Stimulated activated CD4-positive, alpha-beta T cell treated with anti-CD3 and anti-CD28 coated beads, Interleukin-12 subunit alpha, Interleukin-12 subunit beta, amount 100 ng/mL, for 4 hours (primary cell): ENCODE measurements at places on chromosomes 12 and 14.

- DNase-seq, result no peak
Observed at GRCh38 chr14:60757567-60758002, 23.0 kb downstream of the MNAT1 start.

- no peak for DNase-seq
Observed at GRCh38 chr12:32988982-32989381, 92.4 kb upstream of the PKP2 start.

- DNase-seq, result no peak
Observed at GRCh38 chr12:111431772-111432171, 26.0 kb downstream of the SH2B3 start.

DNA sequence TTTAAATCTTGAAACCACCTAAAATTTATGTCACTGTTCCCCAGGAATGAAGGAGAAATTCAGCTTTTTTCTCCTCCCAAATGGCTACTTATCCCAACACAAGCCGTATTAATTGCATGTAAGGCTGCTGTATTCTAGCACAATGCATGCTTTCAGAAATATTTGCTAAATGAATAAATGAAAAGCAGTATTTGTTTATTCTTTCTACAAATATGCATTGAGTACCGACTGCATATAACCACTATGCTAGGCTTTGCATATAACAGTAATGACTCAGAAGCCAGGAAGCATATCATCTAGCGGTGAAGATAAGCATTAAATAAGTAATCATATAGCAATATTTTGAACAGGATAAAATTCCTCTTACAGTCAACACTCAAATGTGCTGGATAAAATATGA is 5.7 kb upstream of the LRR1 start:
- DNase-seq, result no peak

DNA sequence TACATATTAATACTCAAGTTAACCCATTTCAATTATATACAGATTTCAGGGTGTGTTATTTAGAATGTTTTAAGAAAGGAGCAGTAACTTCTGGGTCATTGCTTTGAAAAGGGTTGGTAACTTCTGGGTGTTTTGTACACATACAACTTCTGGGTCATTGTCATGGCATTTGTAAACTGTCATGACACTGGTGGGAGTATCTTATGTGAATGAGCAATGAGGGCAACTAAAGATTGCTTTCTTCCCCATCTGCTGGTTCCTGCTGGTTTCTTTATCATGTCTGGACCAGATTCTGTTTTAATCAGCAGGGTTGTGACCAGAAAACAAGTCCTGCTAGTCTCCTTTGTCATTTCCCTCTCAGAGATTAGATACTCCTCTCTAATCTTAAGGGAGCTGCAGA is 713.3 kb downstream of the LRFN5 start:
- no peak for DNase-seq

- no peak for DNase-seq
Observed at GRCh38 chr12:70049596-70050360, 193.5 kb upstream of the CNOT2 start.

DNA sequence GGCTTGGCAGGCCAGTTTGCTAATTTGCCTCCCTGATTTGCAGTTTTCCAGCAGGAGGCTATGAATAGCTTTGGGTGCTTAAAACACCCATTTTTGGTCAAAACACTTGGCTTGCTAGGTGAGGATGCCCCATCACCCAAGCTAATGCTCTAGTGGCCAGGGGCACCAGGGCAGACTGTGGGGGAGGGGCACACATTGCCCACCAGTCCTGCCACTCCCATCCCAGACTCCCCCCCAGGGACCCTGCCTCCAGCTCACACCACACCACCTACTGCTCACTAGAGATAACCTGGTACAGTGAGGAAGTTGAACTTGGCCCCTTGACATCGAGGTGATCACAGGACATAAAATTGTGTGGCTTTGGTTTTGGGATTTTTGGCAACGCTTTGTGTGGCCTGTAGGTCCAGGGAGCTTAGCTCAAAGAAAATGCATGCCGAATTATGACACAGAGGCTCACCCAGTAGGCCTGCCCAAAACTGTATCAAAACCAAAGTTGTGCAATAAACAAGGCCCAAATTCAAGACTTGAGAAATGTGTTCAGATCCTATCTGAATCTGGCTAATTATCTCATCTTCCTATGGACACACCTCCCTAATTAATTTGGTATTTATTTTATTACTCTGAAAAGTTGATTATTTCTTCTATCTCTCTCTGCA is 4.3 kb downstream of the NUAK1 start:
- DNase-seq, result no peak

DNA sequence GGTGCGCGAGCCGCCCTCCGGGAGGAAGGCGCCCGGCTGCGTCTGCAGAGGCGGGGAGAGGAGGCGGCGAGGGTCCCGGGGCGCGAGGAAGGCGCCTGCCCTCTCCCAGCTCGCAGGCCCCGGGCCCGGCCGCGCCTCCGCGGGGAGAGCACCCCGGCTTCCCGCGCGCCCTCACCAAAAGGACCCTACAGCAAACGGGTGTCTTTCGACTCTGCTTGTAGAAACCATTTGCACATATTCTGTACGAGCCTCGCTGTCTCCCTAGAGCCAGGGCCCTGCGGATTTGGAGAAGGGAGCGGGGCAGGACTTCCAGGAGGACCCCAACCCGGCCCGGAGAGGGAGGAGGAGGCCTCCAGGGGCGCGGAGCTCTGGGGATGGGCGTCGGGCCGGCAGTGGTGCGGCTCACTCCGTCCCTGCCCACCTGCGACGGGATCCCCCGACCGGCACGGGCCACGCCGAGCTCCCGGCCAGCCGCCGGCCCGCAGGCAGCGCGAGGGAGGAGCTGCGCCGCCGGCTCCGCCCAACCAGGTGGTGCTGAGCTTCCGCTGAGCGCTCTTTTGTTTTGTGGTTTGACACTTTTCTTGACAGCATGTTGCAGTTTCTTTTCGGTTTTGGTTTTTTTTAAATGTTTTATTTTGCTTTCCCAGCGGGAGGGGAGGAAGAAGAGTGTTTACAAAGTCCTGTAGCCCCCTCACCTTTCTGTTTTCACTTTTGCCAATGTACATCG is 103.3 kb upstream of the FKBP4 start:
- peak; percentile 44 for DNase-seq

DNA sequence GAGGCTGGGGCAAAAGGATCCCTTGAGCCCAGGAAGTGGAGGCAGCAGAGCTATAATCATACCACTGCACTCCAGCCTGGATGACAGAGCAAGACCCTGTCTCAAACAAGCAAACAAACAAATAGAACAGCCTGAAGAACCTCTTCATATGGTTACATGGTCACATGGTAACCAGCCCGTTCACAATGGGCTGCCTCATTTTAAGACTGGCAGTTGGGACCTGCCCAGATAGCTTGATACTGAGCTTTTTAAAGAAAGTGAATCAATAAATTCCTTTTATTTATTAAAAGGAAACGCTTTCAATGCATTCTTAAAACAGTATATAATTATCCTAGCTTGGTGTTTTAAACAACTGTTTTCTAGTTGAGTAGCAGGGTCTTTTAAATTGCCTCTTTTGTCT is 10.5 kb downstream of the MLXIP start:
- DNase-seq, result no peak

- DNase-seq, result no peak
Observed at GRCh38 chr14:24156840-24157239, 4.2 kb upstream of the IRF9 start.

- DNase-seq, result no peak
Observed at GRCh38 chr14:100290607-100291304, 15.5 kb downstream of the SLC25A29 start.

GRCh38 chr12:66666481-66666880 is 12.4 kb downstream of the GRIP1 start:
- DNase-seq, result no peak

GRCh38 chr14:90388437-90388836 is 8.4 kb upstream of the CALM1 start:
- no peak for DNase-seq
